Suppressor macrophage treated with lipopolysaccharide for 4 hours (primary cell): ENCODE measurements at places on chromosomes 12 and 14.
A peak's percentile ranks its signal among the peaks of the same experiment; 100 is the strongest.

DNA sequence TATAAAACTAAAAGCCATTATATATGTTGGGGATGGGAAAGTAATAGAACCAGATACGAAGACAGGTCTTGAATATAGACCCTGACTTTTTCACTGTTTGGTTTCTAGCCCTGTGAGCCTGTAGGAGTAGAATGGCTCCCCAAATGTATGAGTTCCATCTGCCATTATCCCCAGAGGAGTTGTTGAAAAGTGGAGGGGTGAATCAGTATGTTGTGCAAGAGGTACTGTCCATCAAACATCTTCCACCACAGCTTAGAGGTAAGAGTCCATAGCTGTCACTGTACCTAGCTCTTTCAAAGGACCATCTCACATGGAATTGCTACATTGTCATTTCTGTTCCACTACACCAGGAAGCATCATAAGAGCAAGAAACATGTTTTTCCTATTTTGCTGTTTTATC lies 1.1 kb downstream of the NCAPD2 start:
- DNase-seq, result peak; percentile 8

DNA sequence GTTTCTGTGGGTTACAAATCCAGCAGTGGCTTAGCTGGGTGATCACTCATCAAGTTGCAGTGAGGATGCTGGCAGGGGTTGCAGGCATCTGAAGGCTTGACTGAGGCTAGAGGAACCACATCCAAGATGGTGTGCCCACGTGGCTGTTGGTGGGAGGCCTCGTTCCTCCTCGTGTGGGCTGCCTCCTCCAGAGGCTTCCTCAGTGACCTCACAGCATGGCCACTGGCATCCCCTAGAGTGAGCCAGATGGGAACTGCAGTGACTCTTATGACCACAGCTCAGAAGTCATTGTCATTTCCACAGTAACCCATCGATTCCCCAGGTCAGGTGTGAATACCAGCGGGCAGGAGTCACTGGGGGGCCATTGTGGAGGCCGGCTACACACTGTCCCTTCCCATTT lies 17.8 kb downstream of the AACS start:
- peak; percentile 11 for DNase-seq

DNA sequence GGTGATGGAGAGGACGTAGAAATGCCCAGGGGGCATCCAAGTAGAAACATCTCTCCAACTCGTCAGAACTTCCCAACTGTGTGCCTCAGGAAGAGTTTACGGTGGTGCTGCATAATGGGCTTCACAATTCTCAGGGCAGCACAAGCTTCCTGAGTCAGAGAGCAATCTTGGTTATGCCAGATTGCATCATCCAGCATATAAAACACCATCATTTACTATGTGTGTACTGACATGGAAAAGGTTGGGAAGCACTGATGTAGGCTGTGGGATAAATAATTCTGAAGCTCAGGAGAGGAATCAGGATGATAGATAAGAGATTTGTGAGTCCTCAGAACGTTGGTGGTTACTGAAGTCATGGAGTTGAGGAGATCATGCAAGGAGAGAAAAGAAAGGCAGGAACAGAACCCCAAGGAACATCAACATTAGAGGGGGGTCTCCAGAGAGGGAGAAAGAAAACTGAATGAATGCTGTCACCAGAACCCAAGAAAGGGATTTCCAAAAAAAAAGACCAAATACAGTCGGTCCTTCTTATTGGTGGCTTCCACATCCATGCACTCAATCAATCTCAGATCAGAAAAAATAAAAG lies 4.7 kb upstream of the NCKAP5L start:
- DNase-seq, result no peak

- DNase-seq, result no peak
Measured at GRCh38 chr12:18794000-18794399, 56.1 kb downstream of the CAPZA3 start.

- DNase-seq, result no peak
Measured at GRCh38 chr12:117100251-117100650, 1.0 kb upstream of the TESC start.

- no peak for DNase-seq
Measured at GRCh38 chr12:120346681-120347080, 19.1 kb upstream of the PLA2G1B start.

- no peak for DNase-seq
Measured at GRCh38 chr12:57104292-57104910, 6.8 kb downstream of the STAT6 start.

DNA sequence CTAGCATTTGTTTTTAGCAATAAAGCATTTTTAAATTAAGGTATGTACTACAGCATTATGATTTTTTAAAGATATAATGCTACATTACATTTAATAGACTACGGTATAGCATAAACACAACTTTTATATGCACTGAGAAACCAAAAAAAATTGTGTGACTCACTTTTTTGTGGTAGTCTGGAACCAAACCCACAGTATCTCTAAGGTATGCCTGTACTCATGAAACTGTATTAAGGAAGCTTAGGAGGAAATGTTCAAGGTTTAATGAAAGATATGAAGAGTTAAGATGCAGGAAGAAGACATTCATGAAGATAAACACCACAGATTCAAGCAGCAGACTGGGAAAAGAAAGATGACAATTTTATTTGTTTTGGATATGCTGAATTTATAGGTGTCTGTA lies 51.7 kb downstream of the PPP1R12A start:
- DNase-seq, result no peak

- DNase-seq, result no peak
Measured at GRCh38 chr14:26427097-26427496, 170.7 kb downstream of the NOVA1 start.

DNA sequence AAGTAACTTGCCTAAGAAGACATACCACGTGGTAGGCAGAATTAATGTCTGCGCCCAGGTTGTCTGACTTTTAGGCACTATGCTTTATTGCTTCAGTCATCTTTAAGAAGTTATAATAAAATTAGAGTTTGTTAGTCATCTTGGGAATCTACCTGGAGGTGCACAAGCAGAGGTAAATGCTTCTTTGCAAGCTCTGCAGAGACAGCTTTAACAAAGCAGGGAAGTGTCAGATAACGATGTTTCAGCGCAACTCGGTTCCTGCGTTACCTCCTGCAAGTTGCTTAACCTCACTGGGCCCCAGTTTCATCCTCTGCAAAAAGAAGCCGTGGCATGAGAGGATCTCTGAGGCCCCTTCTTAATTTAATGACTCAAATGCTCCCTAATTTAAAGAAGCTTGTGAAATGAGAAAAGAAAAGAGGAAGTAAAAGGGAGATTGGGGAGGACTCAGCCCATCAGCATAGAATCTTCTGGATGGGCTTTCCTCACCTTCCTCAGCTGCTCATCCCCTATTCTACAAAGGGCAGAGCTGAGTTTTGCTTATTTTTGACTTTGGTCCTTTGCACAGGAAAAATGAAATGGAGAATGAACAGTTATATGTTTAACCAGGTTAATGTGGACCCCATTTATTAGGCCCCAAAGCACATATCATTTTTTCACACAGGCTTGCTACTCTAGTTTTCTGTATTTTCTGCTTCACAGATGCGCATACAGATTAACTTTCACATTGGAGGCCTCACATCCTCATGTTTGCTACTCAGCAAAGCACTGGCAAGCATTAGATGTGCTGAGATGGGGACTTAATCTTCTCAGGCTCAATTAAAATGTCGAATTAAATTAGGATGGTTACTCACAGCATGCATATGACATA lies 5.1 kb downstream of the ARHGDIB start:
- peak; percentile 74 for DNase-seq

DNA sequence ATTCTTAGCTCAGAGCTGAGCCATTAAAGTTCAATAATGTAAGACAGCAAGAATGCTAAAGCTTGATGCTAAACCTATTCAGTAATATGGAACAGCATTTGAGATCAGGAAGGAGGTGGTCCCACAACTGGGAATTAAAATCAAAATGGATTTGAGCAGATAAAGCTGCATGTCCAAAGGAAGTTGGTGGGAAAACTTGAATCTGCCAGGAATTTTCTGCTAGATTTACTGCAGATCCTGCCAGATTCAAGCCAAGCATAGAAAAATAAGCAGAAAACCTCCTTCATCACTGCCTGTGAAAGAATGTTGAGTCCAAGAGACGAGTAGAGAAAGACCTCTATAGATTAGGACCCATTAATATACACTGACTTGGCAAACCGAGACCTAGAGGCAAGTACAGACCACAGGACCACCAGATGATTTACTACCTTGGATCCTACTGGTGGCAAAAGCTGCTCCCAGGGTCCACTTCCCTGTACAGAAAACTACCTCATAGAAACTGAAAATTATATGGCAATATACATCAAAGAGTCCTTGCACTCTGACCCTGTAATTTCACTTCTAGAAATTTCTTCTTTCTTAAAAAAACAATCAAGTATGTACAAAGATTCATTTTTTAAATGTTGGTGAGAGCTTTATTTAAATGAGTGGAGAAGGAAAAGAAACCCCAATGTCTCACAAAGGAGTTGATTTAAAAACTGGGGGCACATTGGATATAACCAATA lies 263.2 kb downstream of the DAD1 start:
- no peak for DNase-seq

DNA sequence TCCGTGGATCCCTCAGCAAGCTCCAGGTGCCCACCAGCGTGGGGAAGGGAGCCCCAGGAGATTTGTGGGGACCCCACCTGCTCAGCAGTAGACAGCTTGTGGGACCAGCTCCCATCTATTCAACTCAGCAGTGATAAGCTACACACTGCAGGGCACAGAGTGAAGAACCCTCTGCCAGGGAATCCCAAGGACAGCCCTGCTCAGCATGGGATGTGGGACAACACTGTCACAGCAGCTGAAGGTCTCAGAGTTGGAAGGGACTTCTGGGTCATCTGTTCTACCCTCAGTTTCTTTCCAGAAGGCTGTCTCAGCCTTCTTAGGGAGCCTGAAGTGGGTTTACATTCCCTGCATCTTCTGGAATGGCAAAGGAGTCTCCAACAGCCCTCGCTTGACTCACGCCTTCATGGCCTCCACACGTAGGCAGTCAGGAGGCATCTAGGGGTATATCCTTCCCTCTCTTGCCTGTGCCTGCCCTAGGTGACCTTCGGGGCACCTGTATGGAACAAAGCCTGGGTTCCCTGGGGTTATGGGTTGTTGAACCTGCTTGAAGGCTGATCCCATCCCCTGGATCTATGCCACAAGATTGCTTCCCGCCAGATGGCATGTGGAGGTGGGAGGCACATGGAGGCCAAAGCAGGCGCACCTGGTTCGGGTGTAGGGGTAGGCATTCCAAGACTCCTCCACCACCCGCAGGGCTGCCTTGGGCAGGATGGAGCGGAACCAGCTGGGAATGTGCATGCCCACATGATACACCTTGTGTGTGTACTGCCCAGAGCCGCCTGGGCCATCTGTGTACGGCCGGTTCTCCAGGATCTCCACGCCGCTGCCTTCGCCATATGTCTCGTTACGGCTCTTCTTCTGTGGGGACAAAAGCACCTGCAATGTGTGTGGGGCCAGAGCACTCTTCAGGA lies 33.0 kb downstream of the ARL6IP4 start:
- DNase-seq, result no peak

GRCh38 chr14:23942587-23942986 lies 11.0 kb upstream of the DHRS4 start:
- DNase-seq, result no peak

- no peak for DNase-seq
Measured at GRCh38 chr14:29348504-29348903, 579.1 kb downstream of the PRKD1 start.

- DNase-seq, result peak; percentile 50
Measured at GRCh38 chr12:110314308-110314707, 33.3 kb downstream of the ATP2A2 start.

DNA sequence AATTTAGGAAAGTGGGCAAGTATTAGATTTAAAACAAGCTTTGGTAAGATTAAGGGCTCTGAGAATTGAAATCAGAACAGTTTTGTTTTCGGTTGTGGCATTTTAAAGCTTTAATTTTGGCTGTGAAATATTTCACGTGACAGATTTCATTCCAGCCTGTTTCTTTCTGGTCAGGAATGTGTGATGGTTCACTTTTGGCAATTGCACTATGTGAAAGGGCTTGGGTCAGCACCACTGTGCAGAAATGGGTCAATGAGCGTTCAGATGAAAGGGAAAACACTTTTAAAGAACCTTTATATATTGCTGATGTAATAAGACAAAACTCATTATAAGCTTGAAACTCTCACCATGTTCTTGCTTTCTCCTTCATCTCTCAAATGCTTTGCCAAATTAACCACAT lies 17.1 kb downstream of the NUBPL start:
- DNase-seq, result no peak

GRCh38 chr12:128570191-128571065 lies 253.3 kb downstream of the SLC15A4 start:
- DNase-seq, result no peak

DNA sequence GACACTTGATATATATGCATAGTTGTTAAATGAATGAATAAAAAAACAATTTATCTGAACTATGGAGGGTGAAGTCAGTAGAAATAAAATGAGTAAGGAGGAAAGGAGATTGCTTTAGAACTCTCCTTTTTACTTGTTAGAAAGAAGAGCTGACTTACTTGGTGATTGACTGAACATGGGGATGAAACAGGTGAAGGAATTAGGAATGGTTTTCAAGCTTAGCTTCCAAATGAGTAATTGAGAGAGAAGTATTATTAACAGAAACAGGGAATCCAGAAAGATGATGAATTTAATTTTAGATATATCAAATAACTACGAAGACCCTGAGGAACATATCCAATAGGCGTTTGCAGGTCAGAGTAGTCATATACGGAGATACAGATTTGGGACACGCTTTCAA lies 33.6 kb upstream of the EMP1 start:
- DNase-seq, result no peak

- DNase-seq, result peak; percentile 45
Measured at GRCh38 chr12:111881716-111882115, 39.7 kb downstream of the MAPKAPK5 start.

DNA sequence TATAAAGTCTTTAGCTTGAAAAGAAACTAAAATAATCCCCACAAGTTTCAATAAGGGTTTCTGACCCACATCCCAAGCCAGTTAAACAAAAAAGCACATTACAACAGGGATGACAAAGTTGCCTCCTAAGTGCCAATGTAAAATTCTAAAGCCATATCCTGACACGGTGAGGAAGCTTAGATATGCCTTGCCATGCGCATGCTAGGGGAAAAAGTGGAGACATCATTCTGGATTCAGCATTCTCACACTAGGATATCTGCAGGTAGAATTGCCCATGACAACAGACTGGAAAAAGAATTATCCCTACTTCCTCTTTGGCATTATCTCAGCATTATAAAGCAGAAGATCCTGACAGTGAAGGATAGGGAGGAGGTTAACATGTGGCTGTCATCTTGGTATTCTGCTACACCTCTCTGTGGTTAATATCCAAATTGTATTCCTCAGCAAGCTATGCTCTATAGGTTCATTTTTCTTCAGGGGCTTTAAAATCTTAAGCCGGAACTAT lies 4.9 kb downstream of the DUSP6 start:
- DNase-seq, result peak; percentile 16
